ENCODE measurements at places on chromosomes 4 and X.

DNA sequence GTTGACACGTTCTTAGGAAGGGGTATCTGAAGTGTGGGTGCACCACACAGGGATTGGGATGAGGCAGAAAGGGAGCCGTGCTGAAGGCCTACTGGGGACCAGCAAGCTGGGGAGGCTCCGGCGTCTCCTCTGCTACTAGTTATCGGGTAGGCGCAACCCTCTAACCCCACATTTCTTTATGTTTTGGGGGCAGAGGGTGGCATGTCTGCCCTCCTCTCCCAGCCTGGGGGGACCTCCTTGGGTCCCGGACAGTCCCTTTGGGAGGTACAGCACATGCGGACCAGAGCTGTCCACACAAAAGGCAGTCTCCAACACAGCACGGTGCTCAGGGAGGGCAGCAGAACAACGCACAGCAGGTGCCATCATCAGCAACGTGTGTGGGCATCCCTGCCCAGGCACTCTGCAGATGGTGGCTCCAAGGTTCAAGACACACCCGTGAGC lies 33.2 kb downstream of the WDR1 start:
- no peak for DNase-seq

DNA sequence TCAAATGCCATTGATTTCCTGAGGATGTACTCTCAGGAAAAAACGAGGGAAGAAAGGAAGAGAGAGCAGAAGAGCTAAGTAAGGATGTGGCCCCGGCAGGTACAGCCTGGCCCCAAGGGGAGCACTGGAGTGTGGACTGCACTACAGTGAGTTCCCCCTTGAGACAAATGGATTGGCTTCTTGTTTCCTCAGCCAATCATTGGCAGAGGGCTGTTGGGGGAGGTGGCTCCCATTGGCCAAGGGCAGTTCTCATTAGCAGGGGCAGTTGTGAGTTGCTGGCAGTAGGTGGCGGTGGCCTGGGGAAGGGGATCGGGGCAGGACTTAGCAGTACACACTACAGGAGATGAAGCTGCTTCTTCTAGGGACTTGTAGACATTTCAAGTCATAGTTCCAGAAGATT lies 24.1 kb upstream of the OCIAD2 start:
- no peak for DNase-seq

GRCh38 chr4:172619218-172619617 lies 549.4 kb upstream of the GALNT7 start:
- DNase-seq: no peak

GRCh38 chr4:186161138-186161537 lies 30.2 kb upstream of the CYP4V2 start:
- DNase-seq: peak; percentile 11

DNA sequence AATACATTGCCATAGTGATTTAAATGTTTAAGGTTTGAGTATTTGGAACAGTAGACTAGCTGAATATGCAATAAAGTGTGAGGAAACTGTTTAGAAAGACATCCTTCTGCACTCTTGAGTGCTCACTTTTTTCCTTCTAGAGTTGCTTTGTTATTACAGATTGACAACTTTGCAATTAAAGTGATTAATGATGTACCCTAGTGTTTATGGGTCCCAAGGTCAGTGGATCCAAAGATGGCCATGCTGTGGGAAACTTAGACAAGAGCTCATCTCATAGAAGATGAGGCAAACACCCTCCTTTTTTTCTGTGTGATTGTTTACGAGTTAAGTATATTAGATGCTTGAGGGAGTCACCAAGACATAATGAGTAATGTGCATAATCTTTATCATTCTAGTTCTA lies 118.8 kb downstream of the PDLIM5 start:
- DNase-seq: no peak

DNA sequence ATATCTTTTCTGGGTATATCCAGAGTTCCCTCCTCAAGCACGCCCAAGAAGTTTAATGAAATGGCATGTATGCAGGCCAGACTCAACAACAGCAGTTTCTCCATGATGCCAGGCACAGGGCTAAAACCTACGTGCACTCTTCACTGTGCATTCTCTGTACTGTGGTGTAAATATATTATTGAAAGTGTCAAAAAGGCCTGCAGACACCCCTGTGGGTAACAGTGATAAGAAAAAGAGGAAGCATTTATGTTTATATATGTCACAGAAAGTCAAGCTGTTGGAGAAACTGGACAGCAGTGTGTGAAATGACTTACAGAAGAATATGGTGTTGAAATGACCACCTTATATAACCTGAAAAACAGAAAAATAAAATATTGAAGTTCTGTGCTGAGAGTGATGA lies 29.6 kb upstream of the DCAF8L1 start:
- DNase-seq: no peak

GRCh38 chr4:190018201-190018920 lies 8.7 kb downstream of the FRG2 start:
- DNase-seq: no peak

- no peak for DNase-seq
Measured at GRCh38 chrX:5852941-5853340, 375.7 kb downstream of the NLGN4X start.

- no peak for DNase-seq
Measured at GRCh38 chrX:70504772-70505450, 60.3 kb downstream of the DLG3 start.

- DNase-seq: peak; percentile 11
Measured at GRCh38 chr4:84582988-84583875, at the start of gene CDS1. TSS of gene CDS1 (plus strand) at chr4:84583127. CDS start at chr4:84583402, 275 bp downstream.

GRCh38 chr4:148448141-148448540 lies 5.9 kb upstream of the NR3C2 start:
- no peak for DNase-seq

GRCh38 chr4:1448589-1449420 lies 42.6 kb upstream of the NKX1-1 start:
- no peak for DNase-seq

- DNase-seq: no peak
Measured at GRCh38 chr4:26310264-26310663, 10.6 kb upstream of the RBPJ start.

DNA sequence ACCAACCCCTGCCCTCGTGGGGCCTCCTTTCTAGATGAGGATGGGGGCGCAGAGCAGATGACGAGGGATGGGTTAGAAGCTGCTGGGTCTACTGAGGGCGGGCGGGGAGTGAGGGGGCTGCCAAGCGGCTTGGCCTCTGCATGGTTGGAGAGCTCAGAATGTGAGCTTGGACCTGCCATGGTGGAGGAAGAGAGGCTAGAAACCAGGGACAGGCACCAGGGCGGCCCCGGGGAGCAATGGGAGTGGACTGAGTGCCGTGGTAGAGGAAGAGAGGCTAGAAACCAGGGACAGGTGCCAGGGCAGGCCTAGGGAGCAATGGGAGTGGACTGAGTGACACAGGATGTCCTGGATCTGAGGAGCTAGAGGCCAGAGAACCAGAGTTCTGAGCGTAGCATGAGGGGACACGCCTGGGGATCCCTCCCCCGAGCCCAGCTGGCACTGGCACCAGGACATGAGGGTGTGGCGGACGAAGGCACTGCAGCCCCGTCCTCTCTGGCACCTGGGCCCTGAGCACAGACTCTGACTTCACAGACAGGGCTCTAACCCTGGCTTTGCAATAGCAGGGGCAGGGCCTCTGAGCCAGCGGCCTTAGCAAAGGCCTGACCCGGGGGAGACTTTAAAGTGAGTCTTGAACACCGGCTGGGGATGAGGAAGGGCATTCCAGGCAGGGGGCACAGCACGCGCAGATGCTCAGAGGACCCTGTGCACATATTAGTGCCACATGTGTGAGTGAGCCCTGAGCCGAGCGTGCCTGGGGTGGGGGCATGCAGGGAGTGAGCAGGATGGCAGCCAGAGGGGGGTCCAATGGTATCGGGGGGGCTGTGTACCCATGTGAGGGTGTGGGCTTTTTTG lies 214.0 kb upstream of the PSAPL1 start:
- DNase-seq: no peak

- no peak for DNase-seq
Measured at GRCh38 chr4:109818268-109818667, 2.7 kb downstream of the GAR1 start.

DNA sequence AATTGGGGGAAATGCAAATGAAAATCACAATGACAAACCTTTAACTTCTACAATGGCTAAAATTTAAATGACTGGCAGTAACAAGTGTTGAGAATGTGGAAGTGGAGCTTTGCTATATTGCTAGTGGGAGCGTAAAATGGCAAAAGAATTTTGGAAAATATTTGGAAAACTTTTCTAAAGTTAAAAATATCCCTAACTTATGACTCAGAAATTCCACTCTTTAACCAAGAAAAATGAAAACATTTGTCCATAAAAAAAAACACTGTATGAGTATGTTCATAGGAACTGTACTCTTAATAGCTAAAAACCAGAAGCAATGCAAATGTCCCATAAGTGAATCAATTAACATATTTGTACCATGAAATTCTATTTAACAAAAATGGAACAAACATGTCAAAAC lies 3.6 kb downstream of the TBCK start:
- no peak for DNase-seq

DNA sequence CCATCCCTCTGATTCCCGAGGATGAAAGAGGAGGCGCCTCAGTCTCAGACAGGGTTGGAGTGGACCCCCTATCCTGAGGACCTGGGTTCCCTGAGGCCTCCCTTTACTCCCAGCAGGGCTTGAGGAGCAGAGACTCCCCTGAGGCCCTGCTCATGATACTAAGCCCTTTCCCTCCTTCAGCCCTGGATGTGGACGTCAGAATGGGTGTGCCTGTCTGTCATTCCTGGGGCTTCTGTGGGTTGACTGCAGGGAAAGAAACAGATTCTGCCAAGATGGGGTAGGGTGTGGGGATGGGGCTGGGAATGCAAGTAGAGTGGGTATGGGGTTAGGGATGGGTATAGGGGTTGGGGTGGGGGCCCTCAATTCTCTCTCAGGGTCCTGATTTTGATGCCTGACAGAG lies 21.1 kb downstream of the MAGEA10 start:
- DNase-seq: no peak

- no peak for DNase-seq
Measured at GRCh38 chr4:173442223-173442932, 43.5 kb upstream of the SCRG1 start.

GRCh38 chr4:4417886-4418285 lies 31.0 kb downstream of the NSG1 start:
- no peak for DNase-seq

DNA sequence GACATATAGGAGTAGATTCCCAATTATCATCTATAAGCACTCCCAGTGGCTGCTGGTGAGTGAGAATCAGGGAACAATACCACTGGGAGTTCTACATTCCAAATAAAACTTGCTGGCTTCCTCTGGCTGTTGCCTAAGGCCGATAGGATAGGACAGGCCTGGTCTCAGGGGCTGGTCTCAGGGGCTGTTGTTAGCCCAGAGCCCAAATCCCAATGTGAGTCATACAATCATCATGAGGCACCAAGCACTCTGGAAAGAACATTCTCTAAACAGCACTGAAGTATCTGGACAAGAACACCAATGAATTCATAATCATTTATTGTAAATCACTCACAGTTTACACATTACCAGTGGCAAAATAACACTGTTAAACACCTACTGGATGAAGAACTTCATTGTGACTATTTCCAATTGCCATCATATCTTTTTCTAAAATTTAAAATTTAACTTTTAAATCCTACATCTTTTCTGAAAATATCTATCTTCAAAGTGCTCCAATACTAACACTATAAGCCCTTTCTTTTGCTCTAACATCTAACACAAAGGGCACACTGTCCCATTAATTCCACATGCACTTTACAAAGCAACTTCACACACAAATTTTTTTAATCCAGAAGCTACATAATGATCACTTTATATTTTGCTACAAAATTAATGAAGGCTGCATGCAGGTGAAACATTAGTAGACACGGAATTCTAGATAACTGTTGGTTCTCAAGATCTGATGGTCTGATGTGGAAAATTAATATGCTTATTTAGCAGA lies 67.6 kb upstream of the TMEM150C start:
- no peak for DNase-seq

DNA sequence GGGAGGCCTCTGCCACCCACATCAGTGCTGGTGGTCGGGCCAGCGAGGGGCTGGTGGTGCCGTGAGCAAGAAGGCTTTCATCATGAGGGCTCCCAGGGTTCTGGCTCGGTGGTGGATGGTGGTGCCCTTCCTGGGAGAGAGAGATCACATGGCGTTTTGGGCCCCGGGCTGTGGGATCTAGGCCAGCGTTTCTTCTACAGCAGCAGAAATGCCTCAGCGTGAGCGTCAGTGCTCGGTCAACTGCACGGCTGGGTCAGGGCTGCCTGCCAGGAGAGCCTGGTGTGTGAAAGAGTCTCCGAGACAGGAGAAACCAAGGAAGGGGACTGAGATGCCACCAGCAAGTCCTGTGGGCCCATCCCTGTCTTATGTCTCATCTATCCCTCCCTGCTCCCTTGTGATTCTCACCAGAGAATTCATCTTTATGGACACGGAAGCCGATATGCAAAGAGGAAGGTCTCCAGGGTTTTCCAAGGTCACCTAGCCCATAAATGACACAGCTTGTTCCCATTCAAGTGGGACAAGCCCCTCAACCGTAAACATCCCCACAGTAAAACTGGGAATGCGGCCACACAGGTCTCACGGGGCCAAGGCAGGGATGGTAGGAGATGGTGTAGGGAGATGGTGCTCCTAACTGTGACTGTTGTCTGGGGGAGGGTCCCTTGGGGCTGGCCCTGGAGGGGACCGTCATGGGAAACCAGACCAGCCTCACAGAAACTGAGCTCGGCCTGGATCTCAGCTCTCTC lies 99.2 kb downstream of the SORCS2 start:
- DNase-seq: no peak

- no peak for DNase-seq
Measured at GRCh38 chr4:122614621-122615020, 6.2 kb downstream of the IL21 start.

GRCh38 chr4:105544520-105545286 lies 7.7 kb upstream of the ARHGEF38 start:
- DNase-seq: no peak

DNA sequence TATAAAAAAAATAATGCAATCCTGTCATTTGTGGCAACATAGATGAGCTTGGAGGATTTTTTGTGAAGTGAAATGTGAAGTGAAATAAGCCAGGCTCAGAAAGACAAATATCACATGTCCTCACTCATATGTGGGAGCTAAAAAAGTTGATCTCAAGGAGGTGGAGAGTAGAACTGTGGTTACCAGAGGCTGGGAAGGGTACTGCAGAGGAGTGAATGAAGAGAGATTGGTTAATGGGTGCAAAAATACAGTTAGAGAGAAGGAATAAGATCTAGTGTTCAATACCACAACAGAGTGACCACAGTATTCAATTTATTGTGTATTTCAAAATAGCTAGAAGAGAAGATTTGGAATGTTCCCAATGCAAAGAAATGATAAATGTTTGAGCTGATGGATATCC lies 13.4 kb upstream of the ZCCHC18 start:
- DNase-seq: no peak

GRCh38 chr4:162793571-162793970 lies 373.1 kb downstream of the NAF1 start:
- no peak for DNase-seq

Measured in stimulated activated CD4-positive, alpha-beta T cell treated with anti-CD3 and anti-CD28 coated beads, TNF-alpha, amount 100 ng/mL, for 24 hours (primary cell).